NT2/D1 (cell line): ENCODE measurements at places on chromosomes 7 and 10.

- no peak for DNase-seq
Measured at GRCh38 chr10:60480865-60481563, 91.3 kb upstream of the ANK3 start.

- no peak for DNase-seq
Measured at GRCh38 chr10:102554531-102554930, 50.8 kb downstream of the SUFU start.

DNA sequence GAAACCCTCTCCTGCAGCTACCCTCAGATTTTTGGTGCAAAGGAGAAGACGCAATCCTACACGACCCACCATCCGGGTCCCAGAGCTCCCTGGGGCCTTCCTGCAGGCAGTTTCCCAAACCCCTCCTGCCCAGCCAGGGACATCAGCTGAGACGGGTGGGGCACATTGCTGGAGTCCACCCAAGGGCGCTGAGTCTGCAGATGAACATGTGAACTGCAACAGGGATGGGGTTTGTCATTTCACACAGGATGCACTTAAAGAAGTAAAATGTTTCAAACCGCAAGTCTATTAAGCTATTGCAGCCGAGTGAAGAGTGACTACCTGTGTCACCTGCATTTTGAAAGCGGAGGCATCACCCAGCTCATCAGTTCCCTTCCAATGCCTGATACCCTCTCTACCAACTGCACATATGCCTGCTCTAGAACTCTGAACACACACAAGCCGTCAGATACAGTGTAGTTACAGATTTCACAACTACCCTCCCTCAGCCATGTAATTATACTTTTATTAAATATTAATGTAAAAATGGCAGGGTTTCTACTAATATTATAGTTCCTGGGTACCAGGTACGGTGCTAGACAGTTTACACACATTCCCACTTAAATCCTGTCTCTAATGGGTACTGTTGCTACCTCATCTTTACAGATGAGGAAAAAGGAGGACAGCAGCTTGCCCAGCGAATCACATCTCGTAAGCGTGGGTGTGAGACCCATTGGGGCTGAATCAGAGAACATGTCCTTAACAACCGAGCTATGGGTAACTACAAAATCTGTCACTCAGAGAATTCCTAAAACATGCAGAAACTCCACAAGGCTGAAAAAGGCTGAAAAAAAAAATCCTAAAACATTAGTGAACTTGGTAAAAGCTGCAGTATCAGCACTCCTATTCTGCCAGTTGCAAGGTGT, 71.2 kb downstream of the GRB10 start:
- DNase-seq, result no peak

DNA sequence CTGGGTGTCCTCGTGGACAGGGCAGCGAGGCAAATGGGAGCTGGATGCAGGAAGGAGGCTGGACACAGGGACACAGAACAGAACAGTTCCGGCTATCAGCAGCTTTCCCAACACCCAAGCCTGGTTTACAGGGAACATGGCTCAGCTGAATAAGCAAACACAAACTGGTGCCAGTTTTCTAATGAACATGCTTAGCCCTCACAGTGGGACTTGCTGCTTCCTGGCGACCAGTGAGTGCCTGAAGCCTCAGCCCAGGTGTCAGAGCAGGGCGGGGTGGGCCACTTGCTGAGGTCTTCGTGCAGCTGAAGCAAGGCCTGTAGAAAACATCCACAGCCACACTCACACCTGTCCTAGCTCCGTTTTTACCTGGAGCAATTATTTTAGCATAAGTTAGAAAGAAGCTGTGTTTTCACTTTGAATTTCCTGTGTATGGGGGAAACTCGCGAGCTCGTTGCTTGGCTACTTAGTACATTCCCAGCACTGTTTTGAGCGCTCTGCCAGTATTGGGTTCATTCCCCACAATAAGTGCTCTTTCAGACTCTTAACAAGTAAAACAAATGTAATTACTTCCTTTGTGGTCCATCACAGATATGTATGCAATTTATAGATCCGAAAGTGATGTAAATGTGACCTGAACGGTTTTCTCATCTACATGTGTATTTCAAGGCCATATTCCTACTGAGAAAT, 261.2 kb upstream of the SHH start:
- DNase-seq, result no peak

DNA sequence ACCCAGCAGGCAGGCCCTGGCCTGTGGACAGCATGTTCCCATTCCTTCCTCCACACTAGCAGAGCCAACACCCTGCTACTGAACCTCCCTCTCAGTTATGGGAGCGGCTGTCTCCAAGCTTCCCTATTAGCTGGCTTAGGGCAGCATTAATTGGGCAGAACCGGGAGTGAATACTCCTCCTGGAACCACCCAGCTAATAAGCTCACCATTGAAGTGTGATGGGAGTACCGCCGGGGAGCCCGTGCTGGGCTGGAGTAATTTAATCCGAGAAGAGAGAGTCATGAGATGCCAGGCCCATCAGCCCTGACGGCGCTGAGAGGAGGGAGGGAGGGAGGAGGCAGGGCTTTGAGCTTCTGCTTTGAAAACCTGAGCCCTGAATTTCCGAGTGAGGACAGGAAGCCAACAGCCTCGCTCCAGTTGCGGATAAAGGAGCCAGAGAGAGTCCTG, 31.8 kb upstream of the ELFN1 start:
- peak; percentile 73 for DNase-seq

DNA sequence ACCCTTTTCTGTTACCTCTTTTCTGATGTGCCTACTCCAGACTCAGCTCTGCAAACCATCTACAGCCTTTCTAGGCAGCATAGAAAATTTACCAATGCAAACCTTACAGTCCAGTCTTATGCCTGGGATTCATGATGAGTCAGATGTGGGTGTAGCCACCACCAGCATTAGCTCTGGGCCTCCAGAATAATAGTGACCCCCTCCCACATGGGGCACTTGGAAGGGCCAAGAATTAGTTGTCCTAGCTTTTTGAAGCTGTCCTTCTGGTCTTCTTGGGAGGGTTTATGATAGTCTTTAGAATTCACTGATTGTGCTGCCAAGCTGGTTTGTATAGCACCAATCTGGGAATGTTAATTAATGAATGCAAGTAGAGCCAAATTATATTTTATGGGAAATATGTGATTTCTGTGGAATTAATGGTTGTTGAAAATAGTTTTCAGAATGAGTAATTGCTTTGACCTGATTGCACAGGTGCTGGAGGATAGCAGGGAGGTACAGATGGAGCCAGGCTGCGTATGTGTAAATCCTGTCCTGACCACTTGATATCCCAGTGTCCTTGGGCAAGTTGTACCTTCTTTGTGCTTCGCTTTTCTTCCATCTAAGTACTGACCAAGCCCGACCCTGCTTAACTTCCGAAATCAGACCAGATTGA, 94.8 kb downstream of the CPED1 start:
- no peak for DNase-seq

DNA sequence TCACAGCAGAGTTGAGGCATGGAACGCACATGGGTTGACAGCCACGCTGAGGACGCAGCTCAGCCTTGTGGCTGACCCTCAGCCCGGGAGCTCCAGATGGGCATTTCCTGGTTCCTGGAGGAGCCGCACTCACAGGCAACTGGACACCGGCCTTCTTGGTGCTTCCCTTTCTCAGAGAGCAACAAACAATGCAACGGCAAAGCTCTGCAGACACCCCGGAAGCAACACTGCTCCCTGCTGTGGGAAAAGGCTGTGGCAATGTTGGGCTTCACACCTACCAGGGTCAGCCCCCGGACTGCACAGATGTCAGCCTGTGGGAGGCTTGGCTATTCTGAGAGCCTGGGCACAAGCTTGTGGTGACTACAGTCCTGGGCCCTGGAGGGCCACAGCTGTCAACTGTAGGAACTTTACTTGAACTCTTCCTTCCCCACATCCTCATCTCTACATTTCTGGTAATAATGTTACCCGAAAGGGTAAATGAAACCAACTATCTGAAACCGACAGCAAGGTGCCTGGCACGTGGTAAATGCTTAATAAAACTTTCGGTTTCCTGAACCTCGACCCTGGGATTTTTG, 597.5 kb upstream of the MKI67 start:
- DNase-seq, result no peak

DNA sequence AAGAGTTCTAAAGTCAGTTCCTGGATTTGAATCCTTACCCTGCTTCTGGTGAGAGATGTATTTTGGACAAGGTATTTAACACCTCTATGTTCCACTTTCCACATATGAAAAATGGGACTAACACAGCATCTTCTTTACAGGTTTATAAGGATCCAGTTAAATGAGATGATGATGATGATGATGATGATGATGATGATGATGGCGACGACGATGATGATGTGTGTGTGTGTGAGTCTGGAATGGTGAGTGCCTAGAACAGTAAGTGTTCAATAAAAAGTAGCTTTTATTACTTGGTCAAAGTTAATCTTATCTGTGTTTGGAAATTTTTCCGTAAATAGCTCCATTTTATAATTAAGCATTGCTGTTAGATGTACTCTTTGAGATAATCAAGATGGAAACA, 248.3 kb upstream of the SLC26A5 start:
- DNase-seq, result no peak

DNA sequence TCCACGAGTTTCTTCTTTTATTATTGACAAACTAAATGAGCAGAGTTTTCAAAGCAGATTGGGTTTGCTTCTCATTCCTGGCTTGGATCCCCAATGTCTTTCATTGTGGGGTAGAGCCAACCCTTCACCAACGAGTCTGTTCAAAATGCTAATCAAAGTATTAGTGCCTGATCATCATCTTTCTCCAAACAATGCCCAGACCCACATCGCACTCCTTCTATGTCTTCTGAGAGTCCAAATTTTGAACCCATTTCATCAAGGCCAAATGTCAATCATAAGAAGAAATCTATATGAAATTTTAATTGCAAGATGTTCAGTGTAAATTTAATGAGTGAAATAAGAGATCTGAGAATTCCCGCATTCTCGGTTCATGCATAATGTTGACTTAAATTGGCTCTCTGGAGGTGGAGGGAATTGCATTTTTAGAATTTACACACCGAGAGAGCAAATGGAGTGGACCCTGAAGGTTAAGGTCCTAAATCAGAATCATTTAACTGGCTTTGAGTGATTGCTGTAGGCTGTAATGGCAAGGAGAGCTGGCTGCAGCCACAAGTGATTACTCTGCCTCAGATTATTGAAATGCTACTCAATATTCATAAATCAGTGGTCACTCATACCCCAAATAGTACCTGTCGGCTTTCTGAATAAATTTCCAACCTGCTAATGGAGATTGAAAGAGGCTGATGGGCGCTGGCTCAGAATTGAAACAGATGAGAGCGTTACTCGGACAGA, 602.9 kb downstream of the TYW1 start:
- DNase-seq, result no peak
